ENCODE measurements at places on chromosomes 2 and 18.

- DNase-seq: no peak
Measured at GRCh38 chr2:72619626-72620025, 206.2 kb downstream of the EXOC6B start.

DNA sequence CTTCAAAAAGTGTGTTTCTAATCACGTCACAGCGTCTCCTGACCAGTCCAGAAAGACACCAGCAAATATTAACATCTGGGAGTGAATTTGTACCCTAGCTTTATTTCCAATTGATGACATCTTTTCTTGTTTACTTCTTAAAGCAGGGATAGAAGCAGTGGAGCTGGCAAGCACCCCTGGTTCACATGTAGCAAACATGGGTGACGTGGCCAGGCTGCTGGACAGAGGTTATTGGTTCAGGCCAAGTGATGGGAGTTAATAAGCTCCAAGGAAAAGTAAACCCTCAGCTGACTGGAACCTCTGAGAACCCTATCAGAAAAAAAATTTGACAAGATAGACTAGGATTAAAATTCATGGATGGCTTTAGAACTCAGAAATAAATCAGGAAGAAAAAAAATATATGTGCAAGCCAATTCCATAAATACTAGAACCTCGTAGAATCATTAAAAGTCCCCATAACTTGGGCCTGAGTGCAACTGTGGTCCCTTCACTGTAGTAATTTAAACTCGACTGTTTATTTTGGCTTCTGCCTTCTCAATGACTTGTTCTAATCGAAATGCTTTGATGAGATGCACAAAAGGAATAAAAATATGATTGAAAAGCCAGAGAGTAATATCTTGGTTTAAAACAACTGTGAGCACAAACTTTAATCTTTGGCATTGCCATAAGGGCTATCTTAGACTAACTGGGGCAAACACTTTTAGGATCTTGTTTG, 121.5 kb upstream of the CTAGE1 start:
- DNase-seq: no peak

DNA sequence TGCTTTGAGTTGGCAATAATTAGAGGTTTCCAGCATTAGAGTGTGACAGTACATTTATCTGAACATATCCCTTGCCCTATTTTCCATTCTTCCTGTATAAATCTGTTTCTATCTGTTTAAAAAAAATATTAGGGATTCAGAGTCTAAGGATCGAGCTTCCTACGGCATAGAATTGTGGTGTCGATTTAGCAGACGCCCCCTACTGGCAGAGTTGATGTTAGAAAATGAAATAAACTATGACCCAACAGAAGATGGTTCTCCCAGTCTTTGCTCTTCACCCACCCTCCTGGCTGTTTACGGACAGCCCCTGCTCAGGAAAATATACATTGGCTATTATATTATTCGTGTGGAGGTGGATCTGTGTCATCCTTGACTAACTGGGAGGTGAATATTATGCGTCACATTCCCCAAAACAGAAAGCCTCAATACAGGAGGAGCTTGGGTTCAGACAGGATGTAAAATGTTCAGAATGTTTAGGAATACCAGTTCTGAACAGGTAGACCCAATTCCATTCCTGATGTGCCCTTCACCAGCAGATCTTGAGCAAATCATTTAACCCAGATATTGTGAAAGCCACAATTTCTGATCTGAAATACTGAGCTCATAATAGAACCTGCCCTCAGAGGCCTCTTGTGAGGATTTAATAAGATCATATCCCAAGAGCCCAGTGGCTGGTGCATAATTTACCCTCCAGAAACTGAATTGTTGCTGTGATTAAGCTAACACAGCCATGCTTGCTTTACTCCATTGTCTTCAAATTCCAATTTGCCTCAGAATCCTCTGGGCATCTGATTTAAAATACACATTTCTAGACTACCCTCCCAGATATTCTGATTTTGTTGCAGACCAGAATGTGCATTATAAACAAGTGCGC, 10.8 kb upstream of the ERMN start:
- no peak for DNase-seq

GRCh38 chr2:10035633-10036032, 7.7 kb upstream of the KLF11 start:
- DNase-seq: no peak

- peak; percentile 46 for DNase-seq
Measured at GRCh38 chr2:175431101-175431946, 249.8 kb upstream of the ATP5MC3 start.

All from NCI-H526 treated with DMSO at 0.1 percent for 48 hours (cell line).